ENCODE measurements at places on chromosomes 7 and 10.

DNA sequence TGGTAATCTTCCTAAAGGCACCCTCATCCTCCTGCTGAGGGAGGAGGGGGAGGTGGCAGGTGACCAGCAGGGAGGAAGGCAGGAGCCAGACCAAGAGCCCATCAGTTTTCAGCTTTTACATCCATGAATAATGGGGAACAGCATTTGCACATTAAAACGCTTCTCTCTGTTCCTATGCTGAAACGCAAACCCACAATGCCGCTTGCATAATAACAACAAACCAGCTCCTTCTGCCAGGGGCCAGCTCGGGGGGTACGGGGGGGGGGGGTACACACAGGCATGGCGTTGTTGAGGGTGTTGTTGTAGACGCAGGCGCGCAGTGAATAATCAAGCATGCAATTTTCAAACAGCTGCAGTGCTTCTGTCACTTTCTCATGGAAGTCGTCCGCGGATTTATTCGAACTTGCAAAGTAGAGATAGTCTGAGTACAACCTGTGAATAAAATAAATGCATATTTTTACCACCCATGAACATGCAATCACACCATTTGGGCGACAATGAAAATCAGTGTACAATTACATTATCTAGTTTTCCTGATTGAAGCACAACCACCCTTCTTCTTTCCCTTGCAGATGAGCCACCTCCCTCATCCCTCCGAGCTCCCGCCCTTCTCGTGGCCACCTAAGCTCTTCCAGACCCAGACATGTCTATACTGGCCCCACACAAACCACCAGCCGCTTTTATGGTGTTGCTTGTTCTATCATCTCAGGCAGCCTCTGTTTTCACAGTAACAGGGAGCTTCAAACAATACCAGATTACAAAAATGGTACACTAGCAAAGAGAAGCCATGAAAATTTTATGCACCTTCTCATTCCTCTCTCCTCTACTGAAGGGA lies 72.2 kb downstream of the CHST15 start:
- no peak for DNase-seq

- DNase-seq: no peak
These were observed 52.3 kb upstream of the FAM3C start for GRCh38 chr7:121448429-121448828.

DNA sequence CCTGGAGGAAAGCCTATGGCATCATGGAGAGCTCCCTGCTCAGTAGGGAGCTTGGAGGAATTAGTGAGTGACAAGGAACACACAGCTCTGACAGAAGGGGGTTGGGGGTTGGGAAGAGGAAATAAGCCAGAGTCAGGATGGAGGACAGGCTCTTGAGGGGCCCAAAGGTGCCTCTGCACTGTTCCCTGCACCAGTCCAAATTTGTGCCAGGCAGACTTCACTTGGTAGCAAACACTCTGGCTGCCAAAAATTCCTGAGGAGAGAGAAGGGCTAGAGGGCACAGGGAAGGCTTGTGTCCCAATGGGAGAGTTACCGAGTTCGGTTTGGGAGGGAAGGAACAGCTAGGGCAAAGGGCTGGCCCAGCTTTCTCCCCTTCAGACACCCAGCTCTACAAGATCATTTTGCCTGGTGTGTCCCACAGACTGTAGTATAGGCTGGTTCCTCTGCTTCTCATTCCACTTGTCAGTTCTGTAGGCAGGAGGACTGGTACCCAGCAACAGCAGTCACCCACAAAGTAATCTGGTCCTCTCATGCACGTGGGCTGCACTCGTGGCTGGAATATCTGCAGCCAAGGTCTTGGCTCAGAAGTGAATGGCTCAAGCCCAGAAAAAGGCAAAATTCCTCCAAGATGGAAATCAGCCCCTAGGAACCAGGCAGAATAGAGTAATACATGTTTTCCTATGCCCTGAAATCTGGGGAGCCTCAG lies 8.0 kb upstream of the KCNIP2 start:
- DNase-seq: peak; percentile 51

- DNase-seq: no peak
These were observed 141.1 kb downstream of the MAPK8 start for GRCh38 chr10:48447356-48448215.

DNA sequence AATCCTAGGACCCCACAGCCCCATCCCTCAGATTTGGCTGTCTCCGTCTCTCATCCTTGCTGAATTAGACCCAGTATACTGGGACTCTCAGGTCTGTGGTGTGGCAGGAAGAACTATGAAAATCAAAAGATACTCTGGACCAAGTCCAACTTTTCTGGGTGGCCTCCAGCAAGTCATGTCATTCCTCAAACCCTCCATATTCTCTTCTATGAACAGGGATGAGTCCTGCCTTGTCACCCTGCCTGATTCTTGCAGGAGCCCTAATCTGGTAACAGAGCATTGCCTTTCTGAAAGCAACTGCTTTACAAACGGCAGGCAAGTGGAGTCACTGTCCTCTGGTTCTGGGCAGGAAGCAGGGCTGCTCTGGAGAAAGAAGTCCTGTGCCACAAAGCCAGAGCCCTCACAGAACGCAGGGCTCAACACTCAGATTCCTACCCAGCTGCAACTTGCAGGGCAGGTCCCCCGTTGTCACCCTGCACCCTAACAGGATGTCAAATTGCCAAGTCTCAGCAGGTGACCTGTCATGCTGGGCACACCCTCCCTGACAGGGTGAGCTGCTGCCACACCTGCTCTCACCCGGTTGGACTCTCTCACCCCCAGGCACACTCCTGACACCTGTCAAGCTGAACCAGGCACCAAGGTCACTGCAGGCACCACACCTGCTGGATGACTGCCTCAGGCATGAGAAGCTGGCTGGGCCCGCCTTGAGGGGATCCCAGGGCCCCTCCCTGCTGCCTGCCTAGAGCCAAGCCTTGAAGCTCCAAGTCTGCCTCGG lies 227.7 kb downstream of the KCNMA1 start:
- no peak for DNase-seq

DNA sequence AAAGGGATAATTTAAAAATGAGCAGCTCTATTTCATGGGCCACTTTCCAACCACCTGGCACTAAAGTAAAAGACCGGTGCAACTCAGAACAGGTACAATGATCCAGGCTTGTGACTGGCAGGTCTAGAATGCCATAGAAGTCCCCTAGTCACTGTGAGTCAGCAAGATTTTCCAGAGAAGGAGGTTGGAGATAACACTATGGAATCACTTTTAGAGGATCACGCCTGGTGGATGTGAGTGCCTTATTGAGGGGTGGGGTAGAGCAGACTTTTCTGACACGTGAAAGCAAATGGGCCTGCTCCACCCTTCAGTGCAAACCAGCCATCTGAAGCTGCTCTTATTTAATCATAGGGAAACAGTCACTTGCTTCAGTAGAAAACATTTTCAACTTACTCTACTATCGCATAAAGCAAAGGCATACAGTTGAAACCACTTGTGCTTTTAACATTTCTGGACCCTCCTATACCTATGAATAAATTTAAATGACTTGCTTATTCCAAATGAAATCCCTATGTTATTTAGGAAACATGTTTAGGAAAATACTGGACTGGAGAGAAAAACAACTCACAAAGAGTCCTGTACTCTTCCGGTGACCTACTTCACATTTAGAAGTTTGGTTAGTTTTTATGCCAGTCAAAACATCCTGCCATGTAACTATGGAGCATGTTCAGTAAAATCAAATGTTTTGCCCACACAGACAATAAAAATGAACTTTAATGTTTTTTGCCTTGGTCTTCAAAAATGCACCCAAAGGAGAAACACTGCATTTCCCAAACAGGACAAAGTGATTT lies 21.5 kb upstream of the AKR1C1 start:
- DNase-seq: peak; percentile 38

GRCh38 chr7:3067193-3067592 lies 23.5 kb upstream of the CARD11 start:
- DNase-seq: no peak
